GM19239 (cell line): ENCODE measurements at places on chromosomes 11 and 22.

GRCh38 chr11:131486100-131486499 is 115.7 kb downstream of the NTM start:
- DNase-seq = no peak

GRCh38 chr22:18154821-18155390 is 4.9 kb downstream of the USP18 start:
- no peak for DNase-seq

DNA sequence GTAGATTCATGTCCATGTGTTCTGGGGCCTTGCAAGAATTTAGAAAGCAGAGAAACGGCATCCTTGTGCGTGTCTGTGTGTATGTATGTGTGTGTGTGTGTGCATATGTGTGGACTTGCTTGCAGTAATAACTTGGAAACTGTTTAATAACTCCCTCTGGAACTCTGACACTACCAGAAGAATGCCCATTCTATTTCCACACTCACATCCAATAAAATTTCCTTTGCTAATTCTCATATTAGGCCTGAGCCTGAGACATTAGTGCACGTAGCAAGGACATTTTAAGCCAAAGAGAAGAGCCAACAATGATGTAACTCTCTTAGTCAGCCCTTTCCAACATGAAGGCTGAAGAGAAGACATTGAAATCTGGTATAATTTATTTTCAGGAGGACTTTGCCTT is 3.2 kb downstream of the OR4D6 start:
- DNase-seq = no peak

GRCh38 chr22:37898441-37899181 is 7.5 kb upstream of the MICALL1 start:
- no peak for DNase-seq

- no peak for DNase-seq
These were observed 158.4 kb downstream of the ETS1 start for GRCh38 chr11:128428935-128429334.

- no peak for DNase-seq
These were observed 13.2 kb upstream of the C1QTNF4 start for GRCh38 chr11:47607380-47607779.

- no peak for DNase-seq
These were observed 554.7 kb downstream of the MIAT start for GRCh38 chr22:27212102-27212501.

DNA sequence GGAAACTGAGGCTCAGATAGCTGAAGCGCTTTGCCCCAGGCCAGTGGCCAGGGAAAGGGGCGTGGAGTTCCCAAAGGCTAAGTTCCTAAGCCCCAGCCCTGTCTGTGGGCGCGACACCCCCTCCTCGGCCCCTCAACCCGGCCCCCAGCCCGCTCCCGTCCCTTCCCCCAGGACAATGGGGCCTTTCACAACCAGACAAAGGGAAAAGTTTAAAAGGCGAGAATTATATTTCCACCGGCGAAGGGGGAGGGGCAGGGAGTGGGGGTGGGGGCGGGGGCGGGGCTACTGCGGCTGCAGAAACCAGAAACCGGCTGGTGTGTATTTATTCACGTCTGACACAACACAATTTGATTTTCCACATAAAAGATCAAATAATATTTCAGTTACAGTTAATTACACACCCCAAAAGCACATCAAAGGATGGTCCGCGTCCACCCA is 192.1 kb downstream of the MN1 start:
- DNase-seq = no peak

DNA sequence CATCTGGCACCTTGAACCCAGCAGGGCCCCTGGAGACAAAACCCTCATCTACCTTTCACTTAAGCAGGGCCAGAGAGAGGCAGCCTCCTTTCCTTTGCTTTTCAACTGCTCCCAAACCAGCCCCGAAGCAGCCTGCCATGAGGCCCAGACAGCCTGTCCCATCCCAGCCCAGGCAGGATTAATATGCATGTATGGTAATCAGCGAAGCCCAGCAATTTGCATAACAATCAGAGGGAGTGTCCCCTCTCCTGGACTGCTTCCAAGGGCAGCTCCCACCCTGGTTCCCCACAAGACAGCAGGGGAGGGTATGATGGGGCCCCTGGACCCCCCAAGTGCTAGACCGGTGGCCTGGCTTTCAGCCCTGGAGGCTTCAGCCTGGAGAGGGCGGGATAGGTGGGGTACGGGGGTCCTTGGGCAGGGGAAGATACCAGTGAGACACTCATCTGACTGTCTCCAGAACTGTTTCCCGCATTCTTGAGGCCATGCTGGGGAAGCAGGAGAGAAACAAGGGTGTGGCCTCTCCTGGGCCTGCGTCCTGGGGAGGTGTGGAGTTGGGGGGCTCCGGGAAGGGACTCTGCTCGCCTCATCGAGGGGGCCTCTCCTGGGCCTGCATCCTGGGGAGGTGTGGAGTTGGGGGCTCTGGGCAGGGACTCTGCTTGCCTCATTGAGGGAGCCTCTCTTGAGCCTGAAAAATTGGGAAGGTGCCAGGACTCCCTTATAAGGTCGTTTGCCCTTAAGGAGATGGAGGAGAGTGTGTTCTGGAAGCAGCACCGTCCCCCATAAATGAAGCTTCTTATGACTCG is 93.2 kb upstream of the PRR5 start:
- no peak for DNase-seq

GRCh38 chr11:83691451-83691950 is 405.3 kb upstream of the CCDC90B start:
- no peak for DNase-seq

GRCh38 chr11:35216962-35217678 is 78.1 kb downstream of the CD44 start:
- DNase-seq = no peak

DNA sequence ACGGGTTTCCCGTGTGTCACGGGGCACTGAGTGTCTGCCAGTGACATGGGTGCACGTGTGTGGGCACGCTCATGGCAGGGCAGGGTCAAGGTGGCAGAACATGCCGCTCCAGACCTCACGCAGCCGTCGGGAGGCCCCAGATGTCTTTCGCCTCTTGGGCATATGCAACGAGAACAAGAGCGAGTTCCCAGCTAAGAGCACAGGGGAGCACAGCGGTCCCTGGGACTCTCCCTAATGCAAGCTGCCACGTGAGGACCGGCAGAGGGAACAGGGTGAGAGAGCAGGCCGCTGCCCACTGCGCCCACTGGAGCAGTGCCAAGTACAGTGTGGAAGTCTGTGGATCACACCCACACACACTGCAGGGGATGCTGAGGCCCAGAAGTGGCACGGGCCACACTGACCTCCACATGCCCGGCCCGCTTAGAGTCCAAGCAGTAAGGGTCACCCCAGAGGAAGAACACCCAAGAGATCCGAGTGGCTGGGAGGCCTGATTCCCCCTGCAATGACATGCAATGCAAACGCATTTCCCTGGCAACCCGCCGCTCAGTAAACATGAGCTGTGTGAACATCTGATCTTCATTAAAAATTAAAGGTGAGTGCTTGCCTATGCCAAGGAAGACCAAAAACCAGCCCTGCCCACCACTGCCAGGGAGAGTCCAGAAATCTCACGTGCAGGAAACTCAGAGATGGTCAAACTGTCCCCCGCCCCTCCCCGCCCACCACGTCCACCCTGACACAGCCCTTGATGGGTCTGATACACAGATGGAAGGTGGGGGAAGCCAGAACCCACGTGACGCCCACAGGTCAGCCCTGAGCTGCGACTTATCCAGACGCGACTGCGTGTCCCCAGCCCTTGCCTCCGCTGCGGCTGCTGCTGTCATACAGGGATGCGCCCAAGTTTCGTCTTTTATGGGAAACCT is 11.7 kb downstream of the CERK start:
- no peak for DNase-seq

- DNase-seq = no peak
These were observed 126.6 kb downstream of the KCNC1 start for GRCh38 chr11:17861036-17861755.

GRCh38 chr11:48172818-48173609 is 43.6 kb upstream of the OR4B1 start:
- peak; percentile 62 for DNase-seq

DNA sequence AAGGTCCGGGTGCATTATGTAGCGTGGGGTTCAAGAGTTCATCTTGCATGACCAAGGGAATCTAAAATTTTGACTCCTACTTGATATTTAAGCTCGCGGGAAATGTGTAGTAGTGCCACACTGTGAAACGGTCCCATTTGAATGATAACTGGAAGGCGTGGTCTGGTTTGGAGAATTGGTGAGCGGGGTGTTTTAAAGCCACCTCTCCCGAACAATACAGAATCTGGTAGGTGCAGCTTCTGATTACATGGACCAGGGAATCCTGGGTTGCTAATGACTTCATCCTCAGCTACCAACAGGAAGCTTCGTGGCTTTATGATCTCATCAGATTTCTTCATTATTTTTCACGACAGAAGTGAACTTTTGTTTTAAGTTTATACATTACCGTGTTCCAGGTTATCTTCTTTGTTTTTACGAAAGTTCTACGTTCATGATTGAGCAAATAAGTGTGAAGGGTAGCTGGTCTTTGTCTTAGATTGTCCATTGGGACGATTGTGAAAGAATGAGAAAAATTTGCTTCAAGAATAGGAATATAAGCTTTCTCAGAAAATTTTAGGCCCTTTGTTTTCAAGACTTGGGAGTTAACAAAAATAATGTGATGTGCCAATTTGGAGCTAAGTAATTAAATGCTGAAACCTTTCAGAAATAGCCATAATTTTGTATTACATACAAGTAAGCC is 1.7 kb downstream of the QSER1 start:
- DNase-seq = peak; percentile 23
